ENCODE measurements at places on chromosomes 4 and X.

- DNase-seq: no peak
Measured at GRCh38 chr4:31236020-31236638, 516.0 kb downstream of the PCDH7 start.

DNA sequence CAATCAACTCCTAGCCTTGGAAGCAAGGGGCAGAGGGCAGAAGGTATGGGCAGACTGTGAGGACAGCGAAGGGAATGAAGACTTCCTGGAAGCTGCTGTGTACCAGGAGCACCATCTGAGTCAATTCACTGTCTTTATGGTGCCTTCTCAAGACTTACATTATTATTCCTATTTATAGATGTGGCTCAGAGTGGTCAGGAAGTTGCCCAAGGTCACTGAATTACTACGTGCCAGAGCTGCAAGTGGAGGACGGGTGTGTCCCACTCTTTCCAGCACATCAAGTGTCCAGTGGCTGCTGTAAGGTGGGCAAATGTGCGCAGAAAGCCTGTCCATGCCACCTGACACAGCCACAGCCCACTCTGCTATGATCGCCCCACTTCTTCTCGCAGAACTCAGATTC is 32.0 kb downstream of the SMPX start:
- no peak for DNase-seq

GRCh38 chr4:105357258-105357980 is 116.4 kb downstream of the PPA2 start:
- DNase-seq: no peak

DNA sequence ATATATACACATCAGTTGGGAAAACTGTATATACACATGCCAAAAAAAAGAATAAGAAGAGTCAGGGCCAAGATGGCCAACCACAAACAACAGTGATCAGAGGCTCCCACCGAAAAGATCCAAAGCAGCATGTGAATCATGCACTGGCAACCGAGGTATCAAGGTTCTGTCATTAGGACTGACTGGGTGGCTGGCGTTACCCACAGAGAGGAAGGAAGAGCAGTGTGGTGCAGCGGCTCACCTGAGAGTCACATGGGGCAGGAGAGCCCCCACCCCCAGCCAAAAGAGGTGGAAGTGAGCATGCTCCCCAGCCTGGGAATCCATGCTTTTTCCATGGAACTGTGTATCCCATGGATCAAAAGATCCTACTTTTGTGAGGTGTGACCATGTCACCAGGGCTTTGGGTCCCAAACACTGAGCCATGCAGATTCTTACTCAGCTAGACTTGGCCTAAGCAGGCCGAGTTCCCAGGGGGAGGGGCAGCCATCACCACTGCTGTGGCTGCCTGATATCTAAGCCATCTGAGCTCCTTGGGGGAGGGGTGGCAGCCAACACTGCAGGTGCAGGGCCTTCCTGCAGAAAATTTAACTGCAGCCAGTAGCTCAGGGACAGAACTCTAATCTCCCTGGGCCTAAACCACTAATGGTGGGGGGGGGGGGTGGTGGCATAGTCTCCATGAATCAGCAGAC is 52.8 kb downstream of the P2RY10 start:
- DNase-seq: no peak

DNA sequence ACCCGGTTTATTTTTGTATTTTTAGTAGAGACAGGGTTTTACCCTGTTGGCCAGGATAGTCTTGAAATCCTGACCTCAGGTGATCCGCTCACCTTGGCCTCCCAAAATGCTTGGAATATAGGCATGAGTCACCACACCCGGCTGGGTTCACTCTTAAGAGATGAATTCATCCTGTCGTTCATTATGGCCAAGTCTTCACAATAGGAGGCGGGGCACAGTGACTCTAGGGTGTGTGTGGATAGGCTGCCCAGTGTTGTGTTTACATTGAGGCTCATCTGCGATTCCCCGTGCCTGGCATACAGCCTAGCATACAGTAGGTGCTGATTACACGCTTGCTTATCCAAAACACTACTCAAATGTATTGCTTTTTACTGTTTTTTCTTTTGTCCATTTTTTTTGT is 41.3 kb upstream of the IGFBP7 start:
- DNase-seq: no peak

GRCh38 chrX:49991758-49992157 is 69.4 kb downstream of the CLCN5 start:
- DNase-seq: no peak

GRCh38 chrX:348461-349117 is 30.0 kb upstream of the GTPBP6 start:
- no peak for DNase-seq

GRCh38 chr4:80781431-80781830 is 249.1 kb upstream of the BMP3 start:
- DNase-seq: no peak

- no peak for DNase-seq
Measured at GRCh38 chrX:39226251-39226650, 425.0 kb downstream of the MID1IP1 start.

- DNase-seq: no peak
Measured at GRCh38 chr4:104719539-104720230, 225.0 kb upstream of the CXXC4 start.

DNA sequence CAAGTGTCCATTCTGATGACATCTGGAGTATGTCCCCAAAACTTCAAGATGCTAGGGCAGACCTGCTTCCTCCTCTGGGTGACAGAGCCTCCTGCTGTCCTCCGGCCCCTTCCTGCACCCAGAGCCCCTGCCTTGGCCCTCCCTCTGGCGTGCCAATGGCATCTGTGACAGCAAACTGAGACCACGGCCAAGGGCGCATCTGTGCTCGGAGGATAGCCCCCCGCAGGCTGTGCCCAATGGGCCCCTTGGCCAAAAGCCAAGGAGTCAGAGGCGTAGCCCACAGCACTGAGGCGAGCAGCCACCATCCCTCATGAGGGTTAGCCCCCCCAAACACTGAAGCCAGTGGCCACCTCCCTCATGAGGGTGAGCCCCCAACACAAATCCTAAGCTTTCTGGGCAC is 7.9 kb downstream of the LRPAP1 start:
- no peak for DNase-seq

GRCh38 chr4:3291969-3292570 is 751 bp upstream of the RGS12 start:
- no peak for DNase-seq

DNA sequence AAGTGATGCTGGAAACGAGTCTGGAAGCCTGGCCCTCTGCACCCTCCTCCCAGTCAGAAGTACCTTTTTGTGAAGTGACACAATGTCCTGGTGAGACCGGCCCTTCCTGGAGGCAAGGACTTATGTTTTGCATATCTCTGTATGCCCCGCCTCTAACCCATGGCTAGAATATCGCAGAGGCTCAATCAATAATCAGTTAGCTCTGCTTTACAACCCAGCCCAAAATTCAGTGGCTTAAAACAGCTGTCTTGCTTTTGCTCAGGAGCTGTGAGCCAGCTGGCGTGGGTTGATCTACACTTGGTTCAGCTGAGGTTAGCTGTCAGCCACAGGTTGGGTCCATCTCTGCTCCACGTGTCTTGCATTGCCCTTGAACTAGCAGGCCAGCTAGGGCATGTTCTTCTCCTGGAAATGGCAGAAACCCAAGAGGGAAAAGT is 98.8 kb upstream of the METTL14 start:
- no peak for DNase-seq

DNA sequence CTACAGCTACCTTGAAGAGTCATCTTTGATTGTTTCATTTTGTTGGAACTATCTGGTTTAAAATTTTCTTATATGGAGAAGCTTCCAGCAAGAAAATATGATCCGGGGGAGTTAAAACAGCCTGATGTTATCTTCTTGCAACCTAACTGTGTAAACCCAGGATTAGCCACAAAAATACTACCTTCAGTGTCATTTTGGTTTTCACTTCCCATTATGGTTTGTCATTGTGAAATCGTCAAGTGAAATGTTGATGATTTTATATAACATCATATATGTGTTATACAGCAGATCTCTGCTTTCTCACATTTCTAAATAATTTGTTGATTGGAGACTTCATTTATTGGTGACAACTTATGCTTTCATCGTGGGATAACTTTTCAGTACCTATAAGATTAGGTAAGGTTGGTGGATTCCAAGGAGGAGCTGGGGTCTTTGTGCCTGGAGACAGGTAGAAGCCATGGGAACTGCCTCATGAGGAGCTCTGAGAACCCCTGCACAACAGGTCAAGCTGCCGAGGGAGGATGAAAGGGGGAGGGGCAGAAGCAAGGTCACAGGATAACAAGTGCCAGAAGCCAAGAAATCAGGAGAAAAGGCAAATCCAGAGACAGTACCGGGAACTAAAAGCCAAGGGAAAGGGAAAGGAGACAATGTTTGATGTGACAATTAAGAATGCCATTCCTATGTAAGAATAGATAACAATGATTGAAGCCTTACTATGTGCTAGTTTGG is 7.2 kb downstream of the ARHGAP24 start:
- DNase-seq: no peak

DNA sequence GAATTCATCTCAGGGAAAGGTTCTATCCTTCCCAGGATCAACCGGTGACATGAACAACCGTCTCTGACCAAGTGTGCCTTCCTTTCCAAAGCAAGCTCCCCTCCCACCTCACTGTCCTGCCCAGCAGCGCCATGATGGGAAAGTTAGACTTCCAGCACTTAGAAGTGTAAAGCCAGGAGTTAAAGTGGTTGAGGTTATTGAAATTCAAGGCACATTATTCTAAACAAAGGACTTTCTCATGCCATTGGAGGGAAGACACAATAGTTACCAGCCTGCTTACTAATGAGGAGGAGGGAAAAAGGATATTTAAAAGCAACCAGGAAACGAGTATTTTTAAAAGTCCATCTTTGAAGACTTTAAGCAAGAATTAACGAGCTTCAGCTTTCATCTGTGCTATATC is 96.8 kb downstream of the NSUN7 start:
- DNase-seq: no peak

DNA sequence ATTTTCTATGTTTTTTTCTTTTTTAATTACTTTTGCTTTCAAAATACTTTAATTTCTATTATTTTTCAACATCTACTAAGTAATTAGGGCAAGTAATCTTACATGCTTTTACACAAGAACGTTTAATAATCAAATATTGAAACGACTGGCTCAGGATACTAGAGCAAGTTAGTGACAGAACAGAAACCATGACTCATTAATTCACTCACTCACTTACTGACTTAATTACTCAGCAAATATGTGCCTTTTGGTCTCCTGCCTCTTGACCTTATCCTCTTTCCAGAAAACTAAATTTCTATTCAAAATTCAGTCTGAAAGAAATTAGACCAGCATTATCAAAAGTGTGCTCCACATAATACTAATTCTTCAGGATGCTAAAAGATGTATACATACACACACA is 314.9 kb upstream of the TEX13C start:
- DNase-seq: no peak

DNA sequence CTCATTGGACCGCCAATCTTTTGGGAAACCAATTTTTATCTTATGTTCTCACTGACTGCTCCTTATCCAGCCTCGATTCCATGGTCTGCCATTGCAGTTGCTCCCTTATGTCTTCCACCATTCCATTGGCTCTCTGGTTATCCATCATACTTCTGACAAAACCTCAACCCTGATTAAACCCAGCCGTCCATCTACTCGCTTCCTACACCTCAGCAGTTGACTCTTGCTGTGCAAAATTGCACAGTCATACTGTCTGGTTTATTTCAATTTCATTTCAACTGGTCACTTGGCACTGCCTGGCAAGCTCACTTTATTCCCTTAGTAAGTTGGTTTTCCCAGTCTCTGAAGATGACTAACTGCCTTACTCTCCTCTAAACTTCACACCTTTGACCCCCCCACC is 26.2 kb downstream of the ARL9 start:
- DNase-seq: no peak

DNA sequence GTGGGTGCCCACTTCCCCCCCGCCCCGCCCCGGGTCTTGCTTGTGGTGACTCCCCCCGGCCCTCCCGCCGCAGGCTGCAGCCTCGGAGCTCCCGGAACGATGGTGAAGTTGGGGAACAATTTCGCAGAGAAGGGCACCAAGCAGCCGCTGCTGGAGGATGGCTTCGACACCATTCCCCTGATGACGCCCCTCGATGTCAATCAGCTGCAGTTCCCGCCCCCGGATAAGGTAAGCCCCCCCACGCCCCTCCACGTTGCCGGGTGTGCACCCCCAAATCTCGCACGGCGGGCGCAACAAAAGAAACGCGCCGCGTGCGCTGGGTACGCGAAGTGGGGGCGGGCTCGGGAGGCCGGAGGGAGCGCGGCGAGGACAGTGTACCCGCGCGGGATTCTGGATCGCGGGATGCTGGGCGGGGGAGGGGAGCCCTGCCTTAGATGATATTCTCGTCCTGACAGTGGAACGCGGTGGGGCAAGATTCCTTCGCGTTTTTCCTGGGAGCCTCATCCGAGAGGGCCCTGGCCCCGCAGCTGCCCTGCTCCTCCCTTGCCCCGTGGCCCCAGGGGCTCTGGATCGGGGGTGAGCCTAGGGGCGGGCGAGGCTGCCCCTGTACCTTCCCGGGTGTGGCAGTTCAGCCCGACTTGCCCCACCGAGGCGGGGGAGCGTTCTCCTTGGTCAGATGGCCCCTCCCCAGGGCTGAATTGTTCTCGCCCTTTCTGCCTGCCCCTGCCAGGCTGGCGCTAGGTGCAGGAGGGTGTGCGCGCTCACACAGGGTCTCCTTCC is 819 bp downstream of the NSG1 start:
- DNase-seq: no peak

DNA sequence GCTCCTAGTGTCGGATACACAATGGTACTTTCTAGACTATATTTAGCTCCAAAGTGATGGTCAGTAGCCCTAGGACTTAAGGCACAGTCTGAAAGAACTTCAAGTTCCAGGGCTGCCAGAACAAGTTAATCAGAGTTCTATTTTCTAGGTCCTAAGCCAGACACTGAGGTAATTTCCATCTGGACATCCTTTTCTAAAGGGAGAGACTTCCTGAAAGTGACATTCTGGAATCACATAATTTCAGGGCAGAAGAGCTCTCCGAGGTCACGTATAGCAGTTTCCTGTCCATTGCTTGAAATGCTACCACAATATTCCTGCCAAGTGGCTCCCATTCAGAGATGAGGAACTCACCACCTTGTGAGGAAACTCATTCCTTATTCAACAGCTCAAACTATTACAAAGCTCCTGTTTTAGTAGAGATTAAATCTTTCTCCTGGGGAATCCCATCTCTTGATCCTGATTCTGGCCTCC is 117.9 kb downstream of the COL25A1 start:
- DNase-seq: no peak
